ENCODE measurements at places on chromosomes 12 and 14. TPM values are rescaled to one million over a fixed set of nuclear protein-coding genes. Genes with fewer than 3 reads are reported as not detected.

Gene PIK3C2G
- total RNA-seq, result not detected

Gene NKX2-1
- not detected for total RNA-seq

Gene LPAR5
- 59.6 TPM for total RNA-seq

Gene KRT86
- total RNA-seq, result not detected

Gene FSCB
- not detected for total RNA-seq

Gene CCDC184
- total RNA-seq, result 0.66 TPM

Gene RPS6KL1
- total RNA-seq, result 3.4 TPM

Gene PRR4
- 1.0 TPM for total RNA-seq
